ENCODE measurements at places on chromosomes 2 and 18. TPM values are rescaled to one million over a fixed set of nuclear protein-coding genes. Genes with fewer than 3 reads are reported as not detected.

The CHRND gene
- total RNA-seq, result not detected

The RAX gene
- total RNA-seq, result not detected

DNA sequence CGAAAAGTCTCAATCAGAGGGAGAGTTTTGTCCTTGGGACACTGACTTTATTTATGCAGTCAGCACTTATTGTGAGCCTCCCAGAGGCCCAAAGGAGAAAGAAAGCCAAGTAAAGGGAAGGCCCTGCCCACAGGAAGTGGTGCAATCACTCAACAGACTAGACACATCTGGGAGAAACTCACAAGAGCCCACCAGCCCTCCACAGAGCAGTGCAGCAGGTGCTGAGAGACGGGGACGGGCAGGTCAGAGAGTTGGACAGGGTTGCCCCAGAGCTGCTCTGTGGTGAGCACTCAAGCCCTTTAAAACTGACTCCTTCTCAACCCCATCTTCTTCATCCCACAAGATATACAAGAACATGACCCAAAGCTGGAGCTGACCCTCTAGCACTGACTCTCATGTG lies 96.0 kb downstream of the TFCP2L1 start:
- DNase-seq, result no peak

The CPO gene
- total RNA-seq, result not detected

The MATN3 gene
- total RNA-seq, result 0.81 TPM

GRCh38 chr2:201448061-201448460 lies 3.2 kb downstream of the TRAK2 start:
- no peak for DNase-seq
